Large intestine (tissue), 12 donors: ENCODE measurements at places on chromosomes 12 and 14. TPM values are rescaled to one million over a fixed set of nuclear protein-coding genes. Genes with fewer than 3 reads are reported as not detected.

DNA sequence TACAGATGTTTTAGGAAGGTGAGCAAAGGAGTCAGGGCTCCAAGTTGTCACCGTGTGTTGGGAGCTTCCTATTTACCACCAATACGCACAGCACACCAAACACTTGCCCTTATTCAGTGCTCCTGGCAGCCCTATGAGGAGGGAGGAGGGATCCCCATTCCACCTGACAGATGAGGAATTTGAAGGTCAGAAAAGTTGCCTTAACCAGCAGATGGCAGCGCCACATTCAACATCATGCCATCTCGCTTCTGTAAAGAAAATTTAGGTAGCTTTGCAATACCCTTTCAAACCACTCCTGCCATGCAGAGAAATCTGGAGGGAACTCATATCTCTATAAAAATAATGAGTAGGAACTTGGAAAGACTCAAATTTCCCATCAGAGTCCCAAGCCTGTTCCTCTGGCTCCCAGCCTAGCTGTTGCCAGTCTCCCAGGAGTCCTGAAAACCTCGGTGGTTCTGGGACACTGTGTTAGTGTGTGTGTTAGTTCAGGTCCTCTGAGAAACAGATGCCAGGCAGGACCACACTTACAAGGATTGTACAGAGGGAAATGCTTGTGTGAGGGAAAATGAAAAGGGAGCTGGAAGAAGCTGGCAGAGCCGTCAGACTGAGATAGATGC is 410.5 kb downstream of the MED13L start:
- peaks cover 2% of the 10 kb centered on the region for H3K27me3 ChIP-seq
- H3K4me1 ChIP-seq: no peaks in the 10 kb centered on the region
- no peak overlapping the region for H3K27ac ChIP-seq

- H3K4me1 ChIP-seq: no peaks in the 10 kb centered on the region
- DNase-seq: no peak
- H3K27ac ChIP-seq: no peak overlapping the region
- no peak overlapping the region for H3K4me3 ChIP-seq
- no peaks in the 10 kb centered on the region for H3K27me3 ChIP-seq
- no peaks in the 10 kb centered on the region for H3K36me3 ChIP-seq
These were observed 704.3 kb upstream of the FLRT2 start for GRCh38 chr14:84825481-84826251.

DNA sequence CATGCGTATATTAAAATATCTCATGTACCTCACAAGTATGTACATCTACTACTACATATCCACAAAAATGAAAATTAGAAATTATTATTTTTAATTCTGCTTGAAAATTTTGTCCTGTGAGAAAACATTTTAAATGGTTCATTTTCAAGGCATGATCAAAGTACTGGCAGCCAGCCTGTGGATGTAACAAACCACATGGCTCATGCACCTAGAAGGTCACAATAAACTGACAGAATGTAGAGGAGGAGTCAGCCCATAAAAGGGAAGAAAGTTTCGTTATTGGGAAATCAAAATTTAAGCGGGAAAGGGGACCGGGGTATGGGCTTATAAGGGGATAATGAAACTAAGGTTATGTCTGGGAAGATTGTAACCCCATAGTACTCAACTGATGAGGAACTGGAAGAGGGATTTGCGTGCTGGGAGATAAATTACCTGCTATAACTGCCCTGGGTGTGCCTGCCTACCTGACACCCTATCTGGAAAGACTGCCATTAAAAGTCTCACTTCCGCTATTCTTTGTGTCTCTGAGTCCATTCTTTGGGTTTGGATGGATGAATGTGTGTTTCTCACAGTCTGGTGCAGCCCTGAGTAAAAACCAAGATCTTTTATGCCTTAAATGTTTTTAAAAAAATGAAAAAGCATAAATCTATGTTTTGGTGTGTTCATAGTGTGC is 62.2 kb upstream of the PCED1B start:
- H3K4me1 ChIP-seq: no peaks in the 10 kb centered on the region
- DNase-seq: no peak
- H3K27me3 ChIP-seq: peaks cover 10% of the 10 kb centered on the region

GRCh38 chr12:98838231-98838647 is 193.1 kb downstream of the APAF1 start:
- H3K27ac ChIP-seq: no peak overlapping the region
- H3K36me3 ChIP-seq: no peaks in the 10 kb centered on the region
- no peaks in the 10 kb centered on the region for H3K27me3 ChIP-seq
- H3K4me1 ChIP-seq: no peaks in the 10 kb centered on the region
- no peak for DNase-seq

GRCh38 chr14:36293824-36294223 is 26.6 kb downstream of the MBIP start:
- no peak overlapping the region for H3K27ac ChIP-seq
- H3K4me3 ChIP-seq: no peak overlapping the region
- no peaks in the 10 kb centered on the region for H3K27me3 ChIP-seq
- peaks cover 21% of the 10 kb centered on the region for H3K36me3 ChIP-seq

DNA sequence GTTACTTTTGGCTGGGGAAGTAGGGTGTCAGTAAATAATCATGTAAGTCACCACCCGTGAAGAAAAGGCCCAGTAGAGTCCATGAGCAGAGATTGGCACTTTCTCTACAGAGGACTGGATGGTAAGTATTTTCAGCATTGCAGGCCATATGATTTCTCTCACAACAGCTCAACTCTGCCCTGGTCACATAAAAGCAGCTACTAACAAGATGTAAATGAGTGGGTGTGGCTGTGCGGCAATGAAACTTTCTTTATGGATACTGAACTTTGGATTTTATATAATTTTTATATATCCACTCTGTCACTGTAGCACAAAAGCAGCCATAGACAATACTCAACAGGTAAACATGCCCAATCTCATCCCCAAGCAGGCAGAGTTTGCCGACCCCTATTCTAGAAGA is 343.6 kb downstream of the GLT1D1 start:
- H3K36me3 ChIP-seq: no peaks in the 10 kb centered on the region
- no peaks in the 10 kb centered on the region for H3K27me3 ChIP-seq
- H3K4me3 ChIP-seq: no peak overlapping the region
- no peak overlapping the region for H3K27ac ChIP-seq

DNA sequence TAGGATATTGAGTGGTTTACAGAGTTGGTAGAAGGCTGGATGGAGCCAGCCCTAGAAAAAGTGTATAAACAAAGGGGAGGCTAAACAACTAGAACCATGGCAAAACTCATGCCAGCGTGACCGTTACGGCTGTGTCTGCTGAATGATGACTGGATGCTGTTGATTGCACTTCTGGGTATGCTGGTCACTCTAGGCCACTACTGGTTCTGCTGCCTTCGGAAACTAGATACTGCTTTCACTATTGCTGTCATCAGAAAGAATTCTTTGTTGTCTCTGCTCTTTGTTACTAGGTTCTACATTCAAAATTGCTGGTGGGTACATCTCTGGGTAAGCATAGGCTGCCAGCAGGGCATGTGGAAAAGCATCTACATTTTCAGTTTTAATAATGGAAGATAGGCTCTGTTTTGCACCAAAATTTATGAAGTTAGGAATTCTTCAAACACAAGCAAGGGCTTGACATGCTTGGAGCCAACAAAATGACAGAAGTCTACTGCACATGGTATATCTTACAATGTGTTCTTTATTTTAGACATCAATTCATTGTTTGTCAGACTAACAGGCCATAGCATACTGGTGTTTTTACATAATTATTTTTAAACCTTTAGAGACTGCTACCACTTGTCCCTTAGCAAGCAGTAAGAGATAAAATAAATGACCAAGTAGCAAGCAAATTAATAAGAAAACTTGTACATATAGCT is 15.4 kb downstream of the MON2 start:
- H3K27me3 ChIP-seq: no peaks in the 10 kb centered on the region
- H3K4me1 ChIP-seq: no peaks in the 10 kb centered on the region

- H3K4me1 ChIP-seq: no peaks in the 10 kb centered on the region
- H3K4me3 ChIP-seq: no peak overlapping the region
- no peaks in the 10 kb centered on the region for H3K36me3 ChIP-seq
- DNase-seq: no peak
- H3K27ac ChIP-seq: no peak overlapping the region
These were observed 75.9 kb upstream of the CRY1 start for GRCh38 chr12:107169200-107169599.

- peak; percentile 98 for DNase-seq
- peak overlapping the region; percentile 93 for H3K27ac ChIP-seq
- peaks cover 16% of the 10 kb centered on the region for H3K36me3 ChIP-seq
- H3K4me3 ChIP-seq: peak overlapping the region; percentile 28
These were observed 18.6 kb downstream of the TSPAN8 start for GRCh38 chr12:71139153-71139735.

DNA sequence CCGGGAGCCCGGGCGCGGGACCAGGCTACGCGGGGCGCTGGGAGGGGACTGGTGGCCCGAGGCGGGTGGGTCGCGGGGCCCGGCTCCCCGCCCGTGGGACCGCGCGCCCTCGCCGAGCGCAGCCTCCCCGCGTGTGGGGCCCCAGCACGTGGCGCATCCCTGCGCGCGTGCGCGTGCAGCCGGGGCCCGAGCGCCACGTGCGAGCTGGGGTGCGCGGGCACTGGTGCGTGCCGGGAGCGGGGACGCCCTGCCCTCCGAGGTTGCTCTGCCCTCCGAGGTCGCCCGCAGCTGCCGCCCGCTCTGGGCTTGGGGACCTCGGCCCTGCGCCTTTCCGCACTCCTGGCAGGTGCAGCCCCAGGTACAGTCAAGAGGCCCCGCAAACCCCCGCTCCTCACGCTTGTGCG is 365 bp upstream of the CCDC88C start:
- DNase-seq: peak; percentile 88
- peaks cover 38% of the 10 kb centered on the region for H3K4me1 ChIP-seq
- peaks cover 6% of the 10 kb centered on the region for H3K27me3 ChIP-seq
- H3K4me3 ChIP-seq: peak overlapping the region; percentile 40

DNA sequence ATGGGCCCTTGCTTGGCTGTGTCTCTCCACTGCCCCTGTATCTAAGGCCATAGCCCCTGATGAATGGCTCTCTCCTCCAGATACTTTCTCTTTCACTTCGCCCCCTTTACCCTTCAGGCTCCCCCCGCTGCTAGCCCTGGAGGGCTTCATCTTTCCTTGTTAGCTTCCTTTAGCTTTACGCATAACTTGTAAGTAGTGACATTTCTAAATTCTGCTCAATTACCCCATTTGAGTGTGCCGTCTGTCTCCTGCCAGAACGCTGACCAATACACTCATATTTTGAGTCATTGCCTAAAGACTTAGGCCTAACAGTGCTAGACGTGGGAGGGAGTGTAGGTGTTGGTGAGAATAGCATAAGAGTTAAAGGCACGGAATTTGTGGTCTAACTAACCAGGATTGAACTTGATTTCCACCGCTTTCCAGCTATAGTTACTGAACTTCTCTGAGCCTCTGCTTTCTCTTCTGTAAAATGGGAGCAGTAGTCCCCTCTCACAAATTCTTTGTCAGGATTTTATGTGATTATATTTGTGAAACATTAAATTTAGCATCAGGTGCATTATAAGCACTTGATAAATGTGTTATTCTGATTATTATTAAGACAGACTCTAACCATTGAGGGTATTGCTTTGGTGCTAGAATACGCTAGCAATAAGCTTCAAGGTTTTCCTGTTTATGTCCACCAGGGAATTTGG is 129.3 kb downstream of the ZFP36L1 start:
- H3K4me1 ChIP-seq: peaks cover 24% of the 10 kb centered on the region
- no peak for DNase-seq
- H3K36me3 ChIP-seq: no peaks in the 10 kb centered on the region
- no peak overlapping the region for H3K4me3 ChIP-seq
- no peak overlapping the region for H3K27ac ChIP-seq

DNA sequence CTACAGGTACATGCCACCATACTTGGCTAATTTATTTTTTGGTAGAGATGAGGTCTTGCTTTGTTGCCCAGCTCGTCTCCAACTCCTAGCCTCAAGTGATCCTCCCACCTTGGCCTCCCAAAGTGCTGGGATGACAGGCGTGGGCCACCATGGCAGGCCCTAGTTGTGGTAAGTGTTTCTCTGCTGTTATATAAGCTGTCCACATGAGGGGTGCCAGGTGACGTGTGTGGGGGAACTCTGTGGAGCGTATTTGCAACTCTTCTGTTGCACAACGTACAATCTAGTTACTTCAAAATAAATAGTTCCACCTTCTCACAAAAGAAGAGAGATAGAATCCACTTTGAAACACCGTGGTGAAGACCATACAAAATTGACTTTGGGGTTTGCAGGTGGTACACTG is 125.1 kb downstream of the NCOR2 start:
- H3K4me1 ChIP-seq: no peaks in the 10 kb centered on the region
- peaks cover 56% of the 10 kb centered on the region for H3K36me3 ChIP-seq
- no peak overlapping the region for H3K27ac ChIP-seq
- H3K4me3 ChIP-seq: no peak overlapping the region

- H3K27ac ChIP-seq: no peak overlapping the region
- H3K27me3 ChIP-seq: no peaks in the 10 kb centered on the region
- H3K36me3 ChIP-seq: no peaks in the 10 kb centered on the region
- H3K4me3 ChIP-seq: no peak overlapping the region
- no peak for DNase-seq
These were observed 111.1 kb upstream of the PLEKHA5 start for GRCh38 chr12:19018302-19018970.

DNA sequence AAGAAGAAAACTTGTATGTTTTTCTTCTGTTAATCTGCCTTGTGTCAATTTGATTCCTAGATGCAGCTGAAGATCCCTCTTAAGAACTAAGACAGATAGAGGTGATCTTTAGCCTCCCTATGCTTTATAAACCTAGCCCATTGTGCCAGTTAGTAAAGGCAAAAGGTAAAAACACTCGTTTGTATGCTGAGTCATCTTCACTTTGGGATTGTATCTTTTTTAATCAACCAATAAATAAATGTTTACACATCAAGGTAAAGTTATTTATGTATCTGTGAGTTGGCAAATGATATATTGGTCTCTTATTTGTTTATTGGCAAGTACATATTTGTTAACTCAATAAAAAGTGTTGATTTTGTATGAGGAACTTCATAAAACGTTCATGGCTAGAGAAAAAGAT is 165.9 kb upstream of the AMIGO2 start:
- no peak overlapping the region for H3K27ac ChIP-seq
- no peaks in the 10 kb centered on the region for H3K27me3 ChIP-seq
- no peaks in the 10 kb centered on the region for H3K4me1 ChIP-seq
- no peaks in the 10 kb centered on the region for H3K36me3 ChIP-seq
- DNase-seq: no peak
- H3K4me3 ChIP-seq: no peak overlapping the region

GRCh38 chr14:24397639-24398292 is 1.0 kb upstream of the NYNRIN start:
- peak; percentile 66 for DNase-seq
- no peak overlapping the region for H3K4me3 ChIP-seq
- H3K27me3 ChIP-seq: no peaks in the 10 kb centered on the region
- no peaks in the 10 kb centered on the region for H3K36me3 ChIP-seq

GRCh38 chr12:18428416-18428815 is 167.1 kb downstream of the PIK3C2G start:
- H3K4me1 ChIP-seq: no peaks in the 10 kb centered on the region
- no peak overlapping the region for H3K27ac ChIP-seq
- H3K36me3 ChIP-seq: no peaks in the 10 kb centered on the region
- no peaks in the 10 kb centered on the region for H3K27me3 ChIP-seq

- no peaks in the 10 kb centered on the region for H3K36me3 ChIP-seq
- peaks cover 7% of the 10 kb centered on the region for H3K4me1 ChIP-seq
- H3K4me3 ChIP-seq: peak overlapping the region; percentile 4
- DNase-seq: no peak
These were observed 2.4 kb downstream of the PRKD1 start for GRCh38 chr14:29925101-29925722.

GRCh38 chr14:61586544-61587055 is 108.7 kb upstream of the HIF1A start:
- no peak overlapping the region for H3K4me3 ChIP-seq
- no peaks in the 10 kb centered on the region for H3K36me3 ChIP-seq
- H3K4me1 ChIP-seq: no peaks in the 10 kb centered on the region
- no peaks in the 10 kb centered on the region for H3K27me3 ChIP-seq
- no peak overlapping the region for H3K27ac ChIP-seq
- DNase-seq: no peak

Gene DDX47
- polyA plus RNA-seq: 54.3 TPM

Gene CDH24
- 10.5 TPM for polyA plus RNA-seq

Gene GRIP1
- 6.7 TPM for polyA plus RNA-seq

Gene TMCC3
- 24.3 TPM for polyA plus RNA-seq

Gene CLEC6A
- polyA plus RNA-seq: not detected

Gene PPFIA2
- polyA plus RNA-seq: 2.4 TPM

Gene CNTN1
- 7.4 TPM for polyA plus RNA-seq

Gene ZFHX2
- polyA plus RNA-seq: 4.1 TPM

Gene LRRC10
- polyA plus RNA-seq: not detected
